BJ (cell line): ENCODE measurements at places on chromosomes 2 and 18. TPM values are rescaled to one million over a fixed set of nuclear protein-coding genes. Genes with fewer than 3 reads are reported as not detected.
A peak's percentile ranks its signal among the peaks of the same experiment; 100 is the strongest.

The SCYGR4 gene
- polyA plus RNA-seq, result not detected in 2 replicates

The PSMA8 gene
- polyA plus RNA-seq, result not detected in 2 replicates

The CRYGD gene
- polyA plus RNA-seq, result not detected in 2 replicates

- DNase-seq, result no peak
These were observed 60.7 kb downstream of the ADI1 start for GRCh38 chr2:3458396-3459184.

- no peak for DNase-seq
These were observed 388.6 kb upstream of the TNP1 start for GRCh38 chr2:217248312-217248935.

DNA sequence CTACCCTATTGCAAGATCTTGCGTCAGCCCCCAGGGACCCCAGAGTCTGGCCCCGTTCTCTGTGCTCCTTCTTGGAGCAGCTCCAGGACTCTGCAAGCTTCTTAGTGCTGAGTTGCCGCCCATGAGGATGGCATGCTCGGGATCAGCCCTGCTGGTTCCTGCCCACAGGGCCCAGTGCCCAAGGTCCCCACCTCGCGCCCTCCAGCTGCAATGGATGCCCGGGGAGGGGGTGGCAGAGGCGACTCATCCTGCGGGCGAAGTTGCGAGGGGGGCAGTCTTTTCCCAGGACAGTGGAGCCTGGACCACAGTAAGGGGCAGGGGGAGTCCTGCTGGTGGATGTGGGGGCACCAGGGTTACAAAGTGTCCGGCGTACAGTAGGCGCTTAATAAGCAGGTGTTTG, 261.9 kb downstream of the BCL2 start:
- DNase-seq, result no peak

- no peak for DNase-seq
These were observed 10.1 kb downstream of the INPP1 start for GRCh38 chr2:190353537-190353899.

DNA sequence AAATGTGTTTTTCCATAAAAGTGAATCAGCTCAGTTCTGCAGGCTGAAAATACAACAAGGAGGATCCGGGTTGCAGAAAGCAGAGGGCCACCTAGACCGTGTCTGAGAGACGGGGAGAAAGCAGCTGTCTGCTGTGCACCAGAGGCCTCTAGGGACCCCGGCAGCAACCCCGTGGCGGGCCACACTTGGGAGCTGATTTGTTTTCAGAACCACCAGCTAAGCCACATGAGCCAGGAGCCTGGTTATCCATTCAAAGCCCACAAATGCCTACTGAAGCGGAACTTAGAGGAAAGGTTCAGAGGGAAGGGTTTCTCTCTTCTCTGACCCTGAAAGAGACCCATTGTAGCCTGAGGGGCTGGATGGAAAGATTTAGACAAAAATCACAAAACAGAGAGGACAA, 28.4 kb upstream of the ID2 start:
- no peak for DNase-seq

GRCh38 chr2:160087854-160088745, 25.7 kb upstream of the PLA2R1 start:
- no peak for DNase-seq

DNA sequence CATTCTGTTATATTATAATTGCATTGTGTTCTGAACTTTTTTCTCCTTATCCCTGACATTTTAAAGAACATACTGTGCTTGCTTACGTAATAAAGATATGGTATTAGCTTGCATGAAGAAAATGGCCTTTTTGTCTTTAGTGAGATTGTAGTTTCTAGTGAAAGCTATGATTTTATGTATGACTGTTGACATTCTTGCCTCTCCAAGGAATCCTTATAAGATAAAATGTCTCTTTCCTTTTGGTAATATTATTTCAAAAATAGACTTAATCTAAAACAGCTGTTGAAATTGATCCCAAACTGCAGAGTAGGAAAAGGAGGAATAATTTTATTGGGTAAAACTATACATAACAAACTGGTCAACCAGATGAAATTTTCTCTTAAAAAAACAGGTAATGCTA, 40.8 kb upstream of the CCDC102B start:
- DNase-seq, result no peak

GRCh38 chr2:36951027-36951518, 15.3 kb downstream of the STRN start:
- DNase-seq, result no peak

- no peak for DNase-seq
These were observed 154.8 kb upstream of the PGAP1 start for GRCh38 chr2:197081294-197081693.

DNA sequence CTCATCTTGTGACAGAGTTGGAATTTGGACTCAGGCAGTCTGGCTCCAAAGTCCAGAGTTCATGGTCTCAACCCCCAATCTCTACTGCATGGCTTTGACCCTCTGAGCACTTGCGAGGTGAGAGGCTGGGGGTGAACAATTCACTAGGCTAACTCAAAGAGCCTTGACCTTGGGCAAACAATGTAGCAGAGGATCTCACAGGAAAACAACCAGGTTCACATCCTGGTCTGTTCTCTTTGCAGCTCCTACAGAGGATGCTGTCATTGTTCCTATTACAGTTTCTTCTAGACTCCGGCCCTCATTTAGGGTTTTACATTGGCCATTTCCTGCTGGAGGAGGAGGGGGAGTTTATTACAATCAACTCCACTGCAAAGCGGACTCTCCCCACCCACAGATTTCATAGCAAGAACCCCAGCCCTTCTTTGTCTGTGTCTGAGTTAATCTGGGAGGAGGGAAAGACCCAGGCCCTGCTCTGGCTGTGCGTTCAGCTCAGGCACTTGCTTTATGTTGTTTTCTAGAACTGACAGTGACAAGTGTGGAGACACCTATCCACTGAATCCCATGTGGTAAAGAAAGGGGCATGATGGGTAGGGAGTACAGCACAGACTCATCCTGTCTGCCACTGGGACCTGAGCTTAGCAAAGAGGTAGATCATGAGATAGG, 101.6 kb downstream of the LBH start:
- DNase-seq, result no peak

- DNase-seq, result no peak
These were observed 130.0 kb upstream of the MC4R start for GRCh38 chr18:60502591-60502990.

DNA sequence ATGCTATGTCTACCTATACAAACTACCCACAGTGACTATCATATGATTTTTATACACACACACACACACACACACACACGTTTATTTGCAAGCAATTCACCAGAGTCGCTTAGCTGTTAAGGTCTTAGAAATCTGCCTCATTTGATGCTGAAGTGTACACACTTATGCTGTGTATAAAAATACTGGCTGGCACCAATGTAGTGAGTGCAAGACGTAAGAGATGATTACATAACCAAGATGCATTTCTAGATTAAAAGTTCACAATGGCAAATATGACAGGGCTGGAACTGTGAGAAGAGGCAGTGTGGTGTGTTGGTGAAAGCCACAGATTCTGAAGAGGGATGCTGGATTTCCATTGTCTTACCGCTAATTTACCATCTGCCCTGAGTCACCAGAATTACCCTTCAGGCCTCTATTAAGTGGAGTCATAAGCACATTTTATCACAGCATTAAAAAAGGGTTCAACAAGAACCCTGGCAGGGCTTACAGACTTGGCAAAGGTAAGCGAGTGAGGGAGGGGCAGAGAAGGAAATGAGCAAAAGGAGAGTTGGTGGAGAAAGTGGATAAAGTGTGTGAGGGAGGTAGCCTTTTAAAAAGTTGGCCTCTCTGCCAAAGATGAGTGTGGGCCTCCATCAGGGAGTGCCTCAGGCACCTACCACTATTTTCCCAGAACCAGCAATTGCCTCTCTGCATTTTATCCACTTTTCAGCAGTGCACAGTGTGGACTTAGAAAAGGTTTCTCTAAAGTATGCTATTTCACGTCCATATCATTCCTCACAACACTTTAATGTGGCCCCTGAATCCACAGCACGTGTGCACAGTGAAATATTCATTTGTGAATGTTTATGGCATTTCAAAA, 21.5 kb downstream of the MEIS1 start:
- DNase-seq, result peak; percentile 32

GRCh38 chr2:200379481-200380090, 73.1 kb downstream of the SPATS2L start:
- no peak for DNase-seq
